Gastrocnemius medialis (tissue), 4 donors: ENCODE measurements at places on chromosomes 12 and 14. TPM values are rescaled to one million over a fixed set of nuclear protein-coding genes. Genes with fewer than 3 reads are reported as not detected.

Gene RERG
- 6.2 TPM for total RNA-seq

DNA sequence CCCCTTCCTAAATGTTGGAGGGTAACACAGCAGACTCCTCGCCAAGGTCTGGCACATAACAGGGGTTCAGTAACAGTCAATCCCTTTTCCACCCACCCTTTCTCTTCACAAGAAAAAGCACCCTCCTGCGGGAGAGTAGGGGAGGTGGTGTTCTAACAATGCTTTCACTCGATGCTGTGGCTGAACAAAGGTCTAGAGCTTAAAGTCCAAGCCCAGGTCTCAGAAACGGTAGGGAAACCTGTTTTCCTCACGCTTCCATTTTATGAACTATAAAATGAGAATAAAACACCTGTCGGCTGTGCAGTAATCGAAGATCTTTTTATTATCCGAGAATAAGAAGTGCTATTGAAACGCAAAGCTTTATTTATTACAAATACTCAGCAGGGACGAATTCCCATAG lies 20.9 kb upstream of the CACNA2D4 start:
- H3K36me3 ChIP-seq = no peaks in the 10 kb centered on the region
- no peaks in the 10 kb centered on the region for H3K27me3 ChIP-seq
- H3K27ac ChIP-seq = peak overlapping the region; percentile 24
- H3K4me1 ChIP-seq = peaks cover 25% of the 10 kb centered on the region
- no peak overlapping the region for H3K4me3 ChIP-seq

DNA sequence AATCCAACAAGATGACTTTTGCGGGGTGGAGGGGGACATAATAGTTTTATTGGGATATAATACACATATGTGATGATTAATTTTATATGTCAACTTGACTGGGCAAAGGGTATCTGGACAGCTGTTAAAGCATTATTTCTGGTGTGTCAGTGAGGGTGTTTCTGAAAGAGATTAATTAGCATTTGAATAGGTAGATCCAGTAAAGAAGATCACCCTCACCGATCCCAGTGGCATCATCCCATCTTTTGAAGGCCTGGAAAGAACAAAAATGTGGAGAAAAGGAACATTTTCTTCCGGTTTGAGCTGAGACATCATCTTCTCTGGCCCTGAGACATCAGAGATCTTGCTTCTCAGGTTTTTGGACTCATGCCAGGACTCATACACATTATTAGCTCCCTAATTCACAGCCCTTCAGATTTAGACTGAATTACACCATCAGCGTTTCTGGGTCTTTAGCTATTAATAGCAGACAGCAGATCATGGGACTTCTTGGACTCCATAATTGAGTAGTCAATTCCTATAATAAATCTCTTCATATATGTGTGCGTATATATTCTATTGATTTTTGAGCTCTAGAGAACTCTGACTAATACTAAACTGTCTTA lies 283.6 kb downstream of the PCNX1 start:
- H3K36me3 ChIP-seq = no peaks in the 10 kb centered on the region
- H3K4me1 ChIP-seq = no peaks in the 10 kb centered on the region
- H3K4me3 ChIP-seq = no peak overlapping the region
- DNase-seq = no peak
- H3K27ac ChIP-seq = no peak overlapping the region

DNA sequence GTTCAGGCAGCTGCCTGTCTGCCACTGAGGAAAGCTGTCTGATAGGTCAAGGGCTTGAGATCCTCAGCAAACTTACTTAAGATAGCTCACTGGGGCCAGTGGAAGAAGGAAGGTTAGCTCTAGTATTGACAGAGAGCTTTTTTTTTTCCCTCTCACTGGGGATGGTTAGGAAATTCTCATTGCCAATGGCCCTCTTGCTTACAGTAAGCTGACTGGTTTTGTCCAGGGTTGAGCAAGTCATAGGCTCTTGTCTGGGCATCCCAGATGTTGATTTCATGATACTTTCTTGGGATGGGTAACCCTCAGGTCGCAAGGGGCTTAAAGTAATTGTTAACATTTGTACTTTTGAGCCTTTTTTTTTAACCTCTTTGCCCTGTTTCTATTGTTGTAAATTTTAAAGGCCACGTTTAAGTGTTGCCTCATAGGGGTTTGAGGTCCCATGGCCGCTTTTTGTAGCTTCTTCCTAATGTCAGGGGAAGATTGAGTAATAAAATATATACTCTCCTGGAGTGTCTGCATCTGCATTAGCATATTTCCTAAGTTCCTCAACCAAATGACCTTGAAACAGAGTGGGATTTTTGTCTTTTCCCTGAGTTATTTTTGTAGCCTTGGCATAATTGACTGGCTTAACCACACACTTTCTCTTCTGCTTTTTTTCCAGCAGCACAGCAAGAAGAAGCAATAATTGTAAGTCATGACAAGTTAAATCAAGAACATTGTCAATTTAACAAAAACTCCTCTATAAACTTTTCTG lies 716.0 kb downstream of the LRFN5 start:
- H3K27ac ChIP-seq = no peak overlapping the region
- H3K27me3 ChIP-seq = no peaks in the 10 kb centered on the region
- H3K36me3 ChIP-seq = no peaks in the 10 kb centered on the region

Gene ATF7IP
- total RNA-seq = 25.1 TPM

DNA sequence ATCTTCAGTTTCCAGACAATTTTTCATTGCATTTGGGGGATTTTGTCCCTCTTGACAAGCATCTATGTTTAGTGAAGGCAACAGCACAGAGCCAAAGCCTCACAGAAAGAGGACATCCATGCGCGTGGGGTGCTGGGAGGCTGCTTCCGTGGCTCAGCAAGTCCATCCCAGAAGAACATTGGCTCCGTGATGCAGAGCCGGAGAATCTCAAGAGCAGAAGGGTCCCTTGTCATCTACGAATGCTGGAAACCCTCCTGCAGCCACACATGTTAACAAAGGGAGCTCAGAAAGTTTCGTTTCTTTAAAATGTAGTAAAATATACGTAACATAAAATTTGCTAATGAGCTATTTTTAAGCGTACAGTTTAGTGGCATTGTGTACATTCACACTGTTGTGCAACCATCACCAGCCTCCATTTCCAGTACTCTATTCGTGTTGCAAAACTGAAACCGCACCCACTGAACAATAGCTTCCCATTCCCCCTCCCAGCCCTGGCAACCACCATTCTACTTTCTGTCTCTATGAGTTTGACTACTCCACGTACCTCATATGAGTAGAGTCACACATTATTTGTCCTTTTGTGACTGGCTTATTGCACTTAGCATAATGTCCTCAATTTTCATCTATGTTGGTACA lies 185.9 kb downstream of the TTC7B start:
- no peak overlapping the region for H3K4me3 ChIP-seq
- peak overlapping the region; percentile 95 for H3K27ac ChIP-seq
- peaks cover 43% of the 10 kb centered on the region for H3K4me1 ChIP-seq
- no peak for DNase-seq

DNA sequence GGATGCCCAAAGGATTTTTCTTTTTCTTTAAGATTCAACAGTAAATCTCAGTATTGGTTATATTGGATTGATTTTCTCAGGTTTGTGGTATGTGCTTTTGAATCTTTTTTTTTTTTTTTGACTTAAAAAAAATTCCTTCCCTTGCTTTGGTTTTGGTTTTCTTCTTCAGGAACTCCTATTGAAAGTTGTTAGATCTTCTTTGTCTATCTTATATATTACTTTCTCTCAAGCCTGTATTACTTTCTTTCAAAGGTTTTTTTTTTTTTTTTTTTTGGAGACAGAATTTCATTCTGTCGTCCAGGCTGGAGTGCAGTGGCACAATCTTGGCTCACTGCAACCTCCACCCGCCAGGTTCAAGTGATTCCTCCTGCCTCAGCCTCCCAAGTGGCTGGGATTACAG lies 21.9 kb downstream of the PPP4R4 start:
- H3K36me3 ChIP-seq = no peaks in the 10 kb centered on the region
- H3K4me1 ChIP-seq = no peaks in the 10 kb centered on the region
- H3K27ac ChIP-seq = no peak overlapping the region
- DNase-seq = no peak
- no peaks in the 10 kb centered on the region for H3K27me3 ChIP-seq
- H3K4me3 ChIP-seq = no peak overlapping the region

DNA sequence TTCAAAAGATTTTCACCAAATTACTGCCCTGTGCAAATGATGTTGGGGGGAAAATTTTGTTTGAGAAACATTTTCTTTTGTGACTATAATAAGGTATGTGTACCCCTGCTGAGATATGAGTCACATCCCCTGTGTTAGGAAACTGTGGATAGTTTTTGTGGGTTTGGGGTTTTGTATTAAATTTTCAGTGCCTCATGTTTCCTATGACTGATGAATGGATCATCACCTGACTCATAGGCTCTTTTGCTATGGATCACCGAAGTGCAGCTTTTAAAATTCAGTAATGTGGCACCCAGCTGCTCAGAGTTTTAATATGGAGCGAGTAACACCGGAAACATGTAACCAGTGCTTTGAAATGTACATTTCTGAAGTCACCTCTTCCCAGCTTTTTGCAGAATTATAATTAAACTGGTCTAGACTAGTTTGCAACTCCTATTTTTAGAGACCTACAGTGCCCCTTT lies 167.4 kb upstream of the HMGA2 start:
- no peak for DNase-seq
- H3K27me3 ChIP-seq = no peaks in the 10 kb centered on the region
- H3K36me3 ChIP-seq = no peaks in the 10 kb centered on the region
- H3K27ac ChIP-seq = no peak overlapping the region
- no peaks in the 10 kb centered on the region for H3K4me1 ChIP-seq
- H3K4me3 ChIP-seq = no peak overlapping the region

- no peak overlapping the region for H3K27ac ChIP-seq
- no peaks in the 10 kb centered on the region for H3K36me3 ChIP-seq
- H3K4me3 ChIP-seq = no peak overlapping the region
- DNase-seq = no peak
- H3K4me1 ChIP-seq = no peaks in the 10 kb centered on the region
Observed at GRCh38 chr14:25055992-25056687, 6.2 kb upstream of the STXBP6 start.

- H3K4me3 ChIP-seq = no peak overlapping the region
- H3K27ac ChIP-seq = no peak overlapping the region
- H3K36me3 ChIP-seq = peaks cover 21% of the 10 kb centered on the region
- no peaks in the 10 kb centered on the region for H3K27me3 ChIP-seq
- no peak for DNase-seq
Observed at GRCh38 chr14:64520699-64521098, 16.1 kb downstream of the ZBTB1 start.

Gene GUCY2C
- total RNA-seq = 0.09 TPM

Gene SMARCD1
- 22.6 TPM for total RNA-seq

GRCh38 chr12:119877639-119877948 lies 474 bp upstream of the CIT start:
- no peak for DNase-seq
- H3K4me3 ChIP-seq = peak overlapping the region; percentile 74
- no peak overlapping the region for H3K27ac ChIP-seq
- no peaks in the 10 kb centered on the region for H3K27me3 ChIP-seq
- peaks cover 4% of the 10 kb centered on the region for H3K4me1 ChIP-seq

GRCh38 chr12:56425193-56425592 lies 24.0 kb downstream of the TIMELESS start:
- no peaks in the 10 kb centered on the region for H3K4me1 ChIP-seq
- H3K4me3 ChIP-seq = no peak overlapping the region
- DNase-seq = no peak
- H3K27me3 ChIP-seq = no peaks in the 10 kb centered on the region
- no peak overlapping the region for H3K27ac ChIP-seq

DNA sequence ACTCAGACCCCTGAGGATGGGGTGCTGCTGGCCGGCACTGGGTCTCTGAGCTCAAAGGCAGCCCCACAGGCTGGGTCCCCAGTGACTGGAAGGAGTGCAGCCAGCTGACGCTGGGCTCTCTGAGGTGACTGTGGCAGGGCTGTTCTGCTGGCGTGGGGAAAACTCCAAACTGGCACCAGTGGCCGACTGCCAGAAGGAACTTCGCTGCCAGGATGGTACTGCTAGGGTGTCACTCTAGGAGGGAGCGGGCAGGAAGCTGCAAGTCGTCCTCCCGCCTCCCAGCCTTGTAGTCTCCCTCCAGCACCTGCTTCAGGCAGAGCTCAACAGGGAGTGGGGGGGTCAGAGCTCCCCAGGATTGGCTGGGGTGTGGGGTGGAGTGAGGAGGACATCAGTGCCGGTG lies 41.3 kb downstream of the CDC42BPB start:
- H3K27me3 ChIP-seq = no peaks in the 10 kb centered on the region
- no peaks in the 10 kb centered on the region for H3K36me3 ChIP-seq
- peak overlapping the region; percentile 33 for H3K27ac ChIP-seq
- H3K4me1 ChIP-seq = peaks cover 22% of the 10 kb centered on the region

GRCh38 chr12:124603100-124603541 lies 35.7 kb upstream of the NCOR2 start:
- H3K4me1 ChIP-seq = no peaks in the 10 kb centered on the region
- H3K27ac ChIP-seq = no peak overlapping the region
- no peaks in the 10 kb centered on the region for H3K36me3 ChIP-seq
- no peaks in the 10 kb centered on the region for H3K27me3 ChIP-seq
- no peak overlapping the region for H3K4me3 ChIP-seq

DNA sequence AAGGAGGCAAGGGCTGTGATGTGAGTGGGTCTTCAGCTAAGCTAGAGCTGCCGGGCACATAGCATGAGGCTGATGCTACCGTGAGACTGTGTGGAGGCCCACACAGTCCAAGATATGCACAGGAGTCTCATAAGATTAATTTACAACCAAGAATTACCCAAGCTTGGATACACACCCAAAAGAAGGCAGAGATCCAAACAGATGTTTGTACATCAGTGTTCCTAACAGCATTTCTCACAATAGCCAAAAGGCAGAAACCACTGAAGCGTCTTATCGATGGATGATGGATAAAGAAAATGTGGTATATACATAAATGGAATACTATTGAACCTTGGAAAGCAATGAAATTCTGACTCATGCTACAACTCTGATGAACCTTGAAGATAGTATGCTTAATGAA lies 40.8 kb upstream of the RIC8B start:
- no peaks in the 10 kb centered on the region for H3K27me3 ChIP-seq
- no peak for DNase-seq
- H3K4me3 ChIP-seq = no peak overlapping the region
- no peaks in the 10 kb centered on the region for H3K36me3 ChIP-seq
- no peak overlapping the region for H3K27ac ChIP-seq

DNA sequence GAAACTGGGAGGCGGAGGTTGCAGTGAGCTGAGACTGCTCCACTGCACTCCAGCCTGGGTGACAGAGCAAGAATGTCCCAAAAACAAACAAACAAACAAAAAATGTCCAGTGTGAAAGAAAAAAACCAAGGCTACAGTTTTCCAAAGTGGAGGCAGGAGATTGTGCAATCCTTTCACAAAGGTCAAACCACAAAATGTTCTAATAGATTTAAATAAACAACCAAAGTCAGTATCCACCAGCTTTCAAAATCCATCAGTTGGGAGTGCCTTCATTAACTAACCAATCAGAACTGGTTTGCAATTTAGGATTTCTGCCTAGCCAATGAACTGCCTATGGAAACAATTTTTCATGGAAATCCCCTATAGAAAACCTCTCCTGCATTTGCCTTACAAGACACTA lies 52.3 kb upstream of the TRIM9 start:
- no peak overlapping the region for H3K4me3 ChIP-seq
- H3K36me3 ChIP-seq = no peaks in the 10 kb centered on the region
- no peaks in the 10 kb centered on the region for H3K27me3 ChIP-seq
- H3K27ac ChIP-seq = no peak overlapping the region
- H3K4me1 ChIP-seq = no peaks in the 10 kb centered on the region
- DNase-seq = no peak
